ENCODE measurements at places on chromosomes 6 and 20.
A peak's percentile ranks its signal among the peaks of the same experiment; 100 is the strongest.

- DNase-seq, result peak; percentile 93
Measured at GRCh38 chr20:49982346-49983122, at the start of gene SNAI1. SNAI1 (plus strand) TSS chr20:49982980; CDS start chr20:49983060, 80 bp downstream.

DNA sequence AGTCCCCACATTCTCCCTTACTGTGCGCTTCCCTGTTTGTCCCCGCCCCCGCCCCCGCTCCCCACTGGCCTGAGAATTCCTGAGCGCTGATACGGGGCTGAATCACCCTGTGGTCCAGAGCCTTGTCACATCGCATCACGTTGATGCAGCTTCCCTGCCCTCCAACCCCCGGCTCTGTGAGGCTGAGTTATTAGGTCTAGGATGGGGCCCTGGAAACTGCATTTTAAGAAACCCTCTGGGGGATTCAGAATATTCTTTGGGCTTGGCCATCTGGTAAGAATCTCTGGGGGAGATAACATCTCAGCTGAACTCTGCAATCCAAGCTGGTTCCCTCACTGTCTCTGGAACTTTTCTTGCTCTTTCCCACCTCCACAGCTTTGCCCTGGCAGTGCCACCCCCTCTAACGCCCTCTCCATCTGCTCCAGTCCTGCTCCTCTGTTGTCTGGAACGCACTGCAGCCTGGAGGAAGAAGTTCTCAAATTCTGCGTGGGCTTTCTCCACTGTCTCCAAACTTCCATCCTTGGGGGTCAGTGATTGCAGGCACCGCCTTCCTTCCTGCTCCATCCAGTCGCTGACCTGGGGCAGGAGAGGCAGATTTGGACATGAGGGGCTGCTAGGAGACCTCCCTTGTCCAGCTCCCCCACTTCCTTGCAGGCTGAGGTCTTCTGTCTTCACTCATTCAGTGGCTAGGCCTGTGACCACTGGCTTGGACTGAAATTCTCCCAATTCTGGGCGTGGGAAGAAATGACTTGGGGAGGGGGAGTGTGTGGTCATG lies 42.6 kb downstream of the KIAA1755 start:
- no peak for DNase-seq

- DNase-seq, result no peak
Measured at GRCh38 chr20:46229478-46230105, 78.7 kb downstream of the CDH22 start.

DNA sequence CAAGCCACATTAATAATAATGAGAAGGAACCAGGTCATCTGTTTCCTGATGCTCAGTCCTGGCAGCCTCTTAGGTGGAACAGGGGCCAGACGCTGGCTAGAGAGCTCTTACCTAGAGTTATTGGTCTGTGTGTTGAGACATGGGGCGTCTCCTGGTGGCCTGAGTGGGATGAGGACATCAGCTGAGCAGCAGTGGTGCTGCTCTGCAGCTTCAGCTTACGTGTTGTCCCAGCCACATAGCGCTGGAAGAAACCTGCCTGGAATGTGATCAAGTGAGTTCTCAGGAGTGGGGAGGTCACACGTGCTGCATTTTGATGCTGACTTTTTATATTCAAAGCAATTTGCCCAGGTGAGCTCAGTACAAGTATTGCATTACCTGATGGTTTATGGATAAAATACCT lies 355.4 kb downstream of the CDH26 start:
- DNase-seq, result no peak

DNA sequence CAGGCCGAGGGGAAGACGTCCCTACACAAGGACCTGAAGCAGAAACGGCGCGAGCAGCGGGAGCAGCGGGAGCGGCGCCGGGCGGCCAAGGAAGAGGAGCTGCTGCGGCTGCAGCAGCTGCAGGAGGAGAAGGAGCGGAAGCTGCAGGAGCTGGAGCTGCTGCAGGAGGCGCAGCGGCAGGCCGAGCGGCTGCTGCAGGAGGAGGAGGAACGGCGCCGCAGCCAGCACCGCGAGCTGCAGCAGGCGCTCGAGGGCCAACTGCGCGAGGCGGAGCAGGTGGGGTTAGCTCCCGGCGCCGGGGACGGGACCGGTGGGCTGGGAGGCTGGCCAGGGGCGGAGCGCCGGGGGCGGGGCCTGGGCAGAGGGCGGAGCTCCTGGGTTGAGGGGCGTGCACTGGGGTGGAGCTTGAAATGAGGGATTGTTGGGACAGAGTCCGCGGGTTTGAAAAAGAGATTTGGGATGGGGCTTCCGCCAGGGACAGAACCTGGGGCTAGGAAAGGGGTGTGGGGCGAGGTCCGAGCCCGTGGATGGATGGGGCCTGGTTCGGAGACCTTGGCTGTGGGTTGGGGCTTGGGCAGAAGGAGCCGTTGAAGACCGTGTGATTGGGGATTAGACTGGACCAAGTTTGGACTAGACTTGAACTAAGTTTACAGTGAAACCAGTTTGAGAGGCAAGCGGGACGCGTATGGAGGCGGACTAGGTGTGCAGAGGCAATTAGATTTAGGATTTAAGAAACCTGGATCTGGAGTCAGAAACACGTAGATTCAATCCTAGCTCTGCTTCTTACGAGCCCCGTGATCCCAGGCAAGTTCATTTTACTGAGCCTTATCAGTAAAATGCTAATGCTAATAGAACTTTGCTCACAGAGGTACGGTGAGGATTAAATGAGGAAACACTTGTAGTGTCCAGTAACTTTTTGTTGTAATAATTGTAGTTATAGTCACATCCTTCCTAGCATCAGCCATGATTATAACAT lies 20.9 kb downstream of the DEF6 start:
- DNase-seq, result peak; percentile 93

DNA sequence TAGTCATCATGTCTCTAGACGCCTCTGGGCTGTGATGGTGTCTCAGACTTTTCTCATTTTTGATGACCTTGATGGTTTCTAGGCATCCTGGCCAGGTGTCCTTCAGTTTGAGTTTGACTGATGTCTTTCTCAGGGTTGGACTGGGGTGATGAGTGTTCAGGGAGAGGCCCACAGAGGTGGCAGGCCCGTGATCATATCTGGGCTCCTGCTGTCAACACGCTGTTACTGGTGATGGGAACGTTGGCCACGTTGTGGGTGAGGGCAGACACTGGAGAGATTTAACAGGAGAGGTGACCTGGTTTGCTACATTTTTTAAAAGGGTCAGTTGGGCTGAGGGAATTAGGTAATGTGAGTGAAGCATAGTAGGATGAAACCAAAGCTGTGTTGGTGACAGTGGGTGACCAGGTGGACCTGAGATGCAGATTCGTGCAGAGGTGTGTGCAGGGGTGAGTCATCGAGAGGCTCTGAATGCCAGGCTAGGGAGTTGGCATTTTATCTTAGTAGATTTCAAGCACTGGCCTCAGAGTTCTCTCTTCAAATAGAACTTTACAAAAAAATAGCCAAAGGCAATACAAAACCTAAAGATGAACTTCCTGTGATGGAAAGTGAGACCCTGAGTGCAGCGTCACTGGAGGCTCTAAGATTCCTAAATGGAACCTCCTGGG lies 174.1 kb downstream of the CDH26 start:
- DNase-seq, result no peak

GRCh38 chr6:107106165-107106564 lies 9.2 kb downstream of the BEND3 start:
- no peak for DNase-seq

- DNase-seq, result peak; percentile 70
Measured at GRCh38 chr20:41095110-41095969, 42.0 kb upstream of the PLCG1 start.

GRCh38 chr6:18680842-18681241 lies 293.7 kb downstream of the RNF144B start:
- DNase-seq, result no peak

- no peak for DNase-seq
Measured at GRCh38 chr20:64146301-64146935, 17.8 kb upstream of the MYT1 start.

DNA sequence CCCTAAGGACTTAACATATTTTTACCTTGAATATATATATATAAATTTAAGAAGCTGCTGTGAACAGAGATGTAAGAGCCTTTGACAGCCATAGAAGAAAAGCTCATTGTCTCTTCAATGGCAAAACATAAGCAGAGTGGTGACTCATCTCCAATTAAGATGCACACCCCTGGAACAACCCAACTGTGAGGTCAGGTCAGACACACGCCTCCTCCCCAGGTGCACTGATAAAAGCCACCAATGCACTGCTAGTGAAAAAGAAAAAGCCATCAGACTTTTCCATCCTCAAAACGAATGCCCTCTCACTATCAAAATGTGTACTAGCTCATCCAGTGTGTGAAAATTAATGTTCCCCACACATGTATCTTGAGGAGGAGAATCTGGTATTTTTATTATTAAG lies 100.1 kb downstream of the SMLR1 start:
- DNase-seq, result no peak

DNA sequence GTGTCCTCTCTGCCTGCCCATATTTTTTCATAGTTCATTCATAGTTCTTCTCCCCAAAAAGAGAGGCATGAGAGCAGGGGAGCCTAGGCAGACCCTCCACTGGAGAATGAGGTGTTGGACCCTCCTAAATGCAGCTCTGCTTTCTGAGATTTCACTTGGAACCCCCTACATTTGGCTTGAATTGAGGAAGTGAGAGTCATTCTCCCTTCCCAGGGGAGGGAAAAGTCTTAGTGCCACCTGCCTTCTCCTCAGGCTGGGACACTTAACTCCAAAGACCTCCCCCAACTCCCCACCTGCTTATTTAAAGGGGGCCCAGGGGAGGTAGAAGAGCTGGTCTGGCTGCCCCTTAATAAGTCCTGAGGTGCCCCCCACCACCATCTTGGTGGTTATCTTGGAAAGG lies 78.2 kb downstream of the CHMP4B start:
- no peak for DNase-seq

DNA sequence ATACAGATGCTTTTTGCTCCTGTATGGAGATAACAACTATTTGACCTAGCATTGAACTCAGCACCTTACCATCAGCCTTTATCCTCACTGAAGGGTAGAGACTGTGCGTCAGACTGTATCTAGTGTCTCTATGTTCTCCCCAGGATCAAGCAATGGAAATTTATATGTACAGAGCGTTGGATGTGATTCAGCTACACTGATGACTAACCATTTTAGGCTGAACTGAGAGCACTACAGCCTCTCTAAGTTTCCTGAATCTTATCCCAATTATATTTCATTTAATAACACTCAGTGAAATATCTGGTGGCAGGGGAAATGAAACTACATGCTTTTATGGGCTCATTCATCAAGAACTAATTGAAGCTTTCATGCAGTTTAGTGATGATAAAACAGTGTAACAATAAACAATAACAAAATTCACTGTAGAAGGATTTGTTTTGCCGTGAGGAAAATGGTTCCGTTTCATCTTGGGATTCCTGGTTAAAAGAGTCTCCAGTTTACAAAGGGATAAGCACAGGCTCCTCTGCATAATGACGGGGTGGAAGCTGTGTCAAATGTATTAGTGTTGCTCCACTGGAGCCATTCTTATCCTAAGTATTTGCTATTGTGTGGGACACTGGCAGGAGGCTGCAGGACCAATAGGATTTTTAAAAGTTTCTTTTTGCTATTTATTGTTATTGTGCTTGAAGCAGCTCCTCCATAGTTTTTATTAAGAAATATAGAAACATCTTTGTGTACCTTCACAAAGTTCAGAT lies 567.6 kb upstream of the MMS22L start:
- DNase-seq, result no peak

DNA sequence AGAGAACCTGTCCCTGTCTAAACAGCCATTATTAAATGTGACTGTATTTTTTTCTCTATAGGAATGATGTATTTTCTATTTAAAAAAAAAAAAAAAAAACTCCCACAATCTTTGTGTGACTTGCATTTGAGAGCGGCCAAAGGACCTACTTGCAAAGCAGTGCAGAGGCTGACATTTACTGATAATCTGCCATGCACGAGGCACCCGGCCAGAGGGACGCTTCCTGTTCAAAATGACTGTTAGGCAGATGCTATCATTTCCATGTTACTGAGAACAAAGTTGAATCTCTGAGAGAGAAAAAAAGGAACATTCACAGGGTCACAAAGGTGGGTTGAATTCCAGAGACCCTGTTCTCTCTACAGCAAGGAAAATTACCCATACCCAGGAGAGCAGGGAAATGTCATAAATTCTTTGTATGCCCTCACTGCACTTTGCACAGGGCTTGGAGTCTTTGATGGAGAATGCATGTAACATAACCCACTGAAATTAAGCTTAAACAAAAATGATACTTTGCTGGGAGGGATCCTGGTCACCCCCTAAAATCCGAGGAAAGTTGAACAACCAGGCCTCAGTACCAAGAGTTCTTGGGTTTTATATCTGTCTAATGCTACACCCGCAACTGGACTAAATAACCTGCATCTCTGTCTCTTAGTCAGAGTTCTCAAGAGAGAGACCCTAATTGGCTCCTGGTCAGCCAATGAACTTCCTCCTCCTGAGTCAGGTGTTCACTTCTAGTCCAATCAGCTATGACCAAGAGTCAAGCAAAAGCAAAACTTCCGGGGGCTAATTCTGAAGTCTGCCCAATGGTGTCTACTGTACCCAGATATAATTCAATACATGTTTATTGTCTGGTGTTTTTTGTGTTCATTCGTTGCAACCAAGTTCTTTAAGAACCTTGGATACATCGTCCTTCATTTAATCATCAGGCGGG lies 61.2 kb downstream of the GCLC start:
- no peak for DNase-seq

DNA sequence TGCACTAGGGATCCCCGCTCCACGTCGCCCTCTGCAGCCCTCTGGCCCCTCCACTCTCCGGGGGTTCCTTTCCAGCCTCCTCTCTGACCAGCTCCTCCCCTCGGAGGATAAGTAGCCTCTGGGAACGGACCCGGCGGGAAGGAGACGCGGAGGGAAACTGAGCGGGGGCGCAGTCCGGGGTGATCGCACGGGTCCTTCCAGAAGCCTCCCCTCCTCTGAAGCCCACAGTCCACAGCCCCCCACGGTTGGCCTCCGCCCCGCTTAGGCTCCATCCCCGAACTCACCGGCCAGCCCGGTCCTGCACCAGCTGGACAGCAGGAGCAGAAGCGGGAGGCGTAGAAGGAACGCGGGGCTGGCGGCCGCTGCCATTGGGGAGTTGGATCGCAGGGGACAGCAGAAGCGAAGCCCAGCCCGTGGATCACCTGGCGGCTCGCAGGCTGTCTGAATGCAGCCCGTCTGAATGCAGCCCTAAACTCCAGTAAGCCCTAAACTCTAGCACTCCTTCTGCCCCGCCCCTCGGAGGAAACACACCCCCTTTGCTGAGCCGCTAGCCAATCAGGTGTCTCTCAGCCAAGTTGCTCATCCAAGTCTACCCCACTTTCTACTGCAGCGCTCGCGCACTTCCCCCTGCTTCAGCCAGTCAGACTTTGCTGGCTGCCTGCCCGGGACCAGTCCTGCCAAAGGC lies at the start of gene RAET1G:
Gene RAET1G (minus strand): TSS at position 480 of the 685 bp plus-strand sequence. CDS start 111 bp downstream, at position 369.
- DNase-seq, result peak; percentile 89

Data from right forelimb (tissue), 1 donor.